Stimulated activated CD4-positive, alpha-beta T cell treated with anti-CD3 and anti-CD28 coated beads, Interleukin-15, amount 100 ng/mL, for 24 hours (primary cell): ENCODE measurements at places on chromosomes 11 and 22.

DNA sequence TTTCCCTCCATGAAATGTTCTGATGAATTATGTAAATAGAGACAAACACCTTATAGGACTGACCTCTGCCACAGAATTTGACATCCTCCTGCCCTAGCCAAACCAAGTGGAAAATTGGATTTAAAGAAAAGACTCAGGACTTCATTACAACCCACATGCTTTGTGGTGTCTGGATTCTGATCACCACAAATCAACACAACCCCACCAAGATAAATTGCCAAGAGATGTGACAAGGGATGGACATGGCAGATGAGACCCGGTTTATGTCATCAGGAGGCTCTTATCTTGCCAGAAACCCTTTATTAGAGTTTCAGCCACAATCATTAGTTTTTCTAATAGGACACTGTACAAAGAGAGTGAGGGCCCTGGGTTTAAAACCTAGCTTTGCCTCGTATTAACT is 57.9 kb upstream of the SLC6A5 start:
- DNase-seq: no peak

DNA sequence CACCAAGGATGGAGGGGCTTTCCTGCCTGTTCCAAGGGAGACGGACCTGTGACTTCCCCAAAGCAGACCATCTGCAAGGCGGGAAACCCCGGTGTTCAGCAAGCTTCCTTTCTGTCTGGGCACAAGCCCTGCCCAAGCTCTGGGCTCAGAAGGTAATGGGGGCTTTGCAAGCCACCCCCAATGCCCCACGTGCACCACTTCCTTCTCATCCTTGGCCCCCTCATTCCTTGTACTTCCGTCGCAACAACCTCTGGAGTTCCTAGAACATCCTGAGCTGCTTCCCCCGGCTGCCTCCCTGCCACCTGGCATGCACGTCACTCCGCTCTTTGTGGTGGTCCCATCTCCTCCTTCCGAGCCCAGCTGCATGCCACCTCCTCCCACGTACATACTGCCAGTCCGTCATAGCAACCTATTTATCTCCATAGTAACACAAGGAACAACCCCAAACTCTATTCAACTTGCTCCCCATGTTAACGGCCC is 3.9 kb downstream of the MYEOV start:
- DNase-seq: no peak

GRCh38 chr11:70490208-70490607 is 91.9 kb downstream of the CTTN start:
- DNase-seq: peak; percentile 11

DNA sequence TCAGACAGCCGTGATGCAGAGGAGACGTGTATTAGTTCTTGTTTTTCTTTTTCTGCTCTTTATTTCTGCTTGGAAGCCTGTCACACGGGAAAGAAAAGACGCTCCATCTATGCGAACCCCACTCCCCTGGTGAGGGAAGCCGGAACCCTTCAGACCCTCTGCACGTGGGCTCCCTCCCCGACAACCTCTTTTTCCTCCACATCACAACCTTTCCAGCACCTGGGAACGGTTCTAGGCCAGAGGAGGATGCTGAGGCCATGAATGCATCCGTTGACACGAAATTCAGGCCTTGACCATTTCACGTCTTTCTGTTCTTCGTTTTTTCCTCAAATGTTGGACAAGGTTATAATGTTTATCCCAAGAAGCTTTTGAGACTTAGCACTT is 85.3 kb upstream of the WNT7B start:
- DNase-seq: no peak

GRCh38 chr22:22384267-22384666 is 124.3 kb downstream of the ZNF280B start:
- no peak for DNase-seq

GRCh38 chr11:22734628-22735345 is 68.4 kb downstream of the GAS2 start:
- DNase-seq: no peak

GRCh38 chr22:22901578-22902218 is 14.1 kb downstream of the IGLL5 start:
- no peak for DNase-seq

DNA sequence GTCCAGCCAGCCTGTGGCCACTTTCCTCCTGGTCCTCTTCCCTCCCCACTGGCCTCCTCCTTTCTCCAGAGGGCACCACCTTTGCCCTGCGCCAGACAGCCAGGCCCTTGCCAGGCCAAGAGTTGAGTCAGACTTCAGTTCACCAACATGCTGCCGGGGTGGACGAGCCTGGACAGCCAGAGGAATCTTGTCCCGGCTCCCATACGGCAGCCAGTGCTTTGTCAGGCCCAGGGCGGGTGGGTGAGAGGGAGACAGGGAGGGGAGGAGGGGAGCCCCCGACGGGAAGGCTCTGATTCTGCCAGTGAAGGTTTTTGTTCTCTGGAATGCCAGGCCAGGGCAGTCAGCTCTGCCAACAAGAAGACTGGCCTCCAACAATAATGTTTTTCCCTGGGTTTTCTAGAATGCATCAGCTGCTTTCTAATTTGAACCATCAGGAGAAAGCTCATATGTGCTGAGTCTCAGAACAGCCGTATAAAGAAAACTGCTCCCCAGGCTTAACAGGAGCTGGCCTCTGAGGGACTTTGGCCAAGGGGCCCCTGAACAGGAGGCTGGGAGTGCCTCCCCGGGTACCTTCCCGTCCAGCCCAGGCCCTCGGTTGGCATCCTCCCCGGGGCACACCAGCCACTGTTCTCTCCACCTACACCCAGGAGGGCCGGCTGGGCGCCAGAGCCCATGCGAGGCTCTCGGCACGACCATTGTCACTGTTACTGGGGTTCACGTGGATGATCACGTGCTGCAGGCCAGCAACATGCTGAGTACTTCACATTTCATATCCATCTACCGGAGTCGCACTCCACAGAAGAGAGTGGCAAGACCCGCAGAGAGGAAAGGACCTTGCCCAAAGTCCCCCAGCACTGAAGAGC is 28.6 kb downstream of the LIF start:
- no peak for DNase-seq

GRCh38 chr11:66314561-66315497 is 2.0 kb downstream of the CD248 start:
- DNase-seq: no peak

DNA sequence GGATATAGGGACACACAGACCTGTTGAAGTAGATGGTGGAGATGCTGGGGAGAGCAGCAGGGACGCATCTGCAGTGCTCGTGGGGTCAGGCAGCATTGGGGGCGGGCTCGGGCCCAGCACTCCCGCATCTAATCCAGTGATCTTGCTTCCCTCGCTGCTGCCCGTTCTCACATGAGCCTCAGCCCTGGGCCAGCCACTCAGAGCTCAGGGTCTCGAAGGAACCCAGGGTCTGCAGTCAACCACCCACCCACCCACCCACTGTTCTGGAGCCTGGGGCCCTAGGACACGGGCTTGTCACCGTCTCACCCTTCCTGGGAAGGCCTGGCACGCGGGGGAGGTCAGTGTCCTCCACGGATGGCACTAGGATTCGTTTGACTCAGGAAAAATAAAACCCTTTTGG is 406.0 kb downstream of the TBC1D22A start:
- DNase-seq: no peak

- no peak for DNase-seq
Measured at GRCh38 chr11:110828086-110828485, 115.8 kb upstream of the ARHGAP20 start.

DNA sequence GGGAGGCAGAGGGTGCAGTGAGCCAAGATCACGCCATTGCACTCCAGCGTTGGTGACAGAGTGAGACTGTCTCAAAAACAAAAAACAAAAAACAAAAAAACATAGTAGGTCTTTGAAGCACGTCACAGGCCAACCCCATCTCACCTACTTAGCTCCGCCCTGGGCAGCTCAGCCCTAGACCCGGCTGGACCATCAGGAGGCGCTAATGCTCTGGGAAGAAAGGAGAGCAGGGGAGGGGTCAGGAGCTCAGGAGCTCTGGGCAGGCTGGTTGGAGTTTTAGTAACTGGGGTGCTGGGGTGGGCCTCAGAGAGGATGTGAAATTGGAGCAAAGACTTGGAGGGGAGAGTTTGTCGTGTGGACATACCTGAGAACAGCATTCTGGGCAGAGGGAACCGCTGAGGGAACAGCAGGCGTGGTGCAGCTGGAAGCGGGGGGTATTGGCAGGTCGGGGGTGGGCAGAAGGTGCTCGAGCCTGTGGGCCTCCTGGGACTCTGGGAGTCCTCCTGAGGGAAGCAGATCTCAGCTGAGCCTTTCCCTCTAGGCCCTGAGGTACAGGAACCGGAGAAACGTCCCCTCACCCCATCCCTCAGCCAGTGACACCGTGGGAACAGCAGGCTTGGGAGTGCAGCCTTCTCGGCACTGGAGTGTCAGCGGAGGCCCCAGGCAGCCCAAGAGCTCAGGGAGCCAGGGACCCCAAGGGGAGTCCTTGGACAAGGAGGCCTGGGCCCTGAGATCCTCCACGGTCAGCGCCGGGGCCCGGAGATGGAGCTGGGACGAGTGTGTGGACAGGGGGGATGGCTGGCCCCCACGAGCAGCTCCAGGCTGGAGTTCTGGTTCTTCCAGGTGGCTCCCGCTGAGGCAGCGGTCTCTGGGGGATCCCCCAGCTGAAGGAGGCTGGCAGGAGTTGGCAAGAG is 2.2 kb upstream of the RPS6KA4 start:
- DNase-seq: peak; percentile 55

DNA sequence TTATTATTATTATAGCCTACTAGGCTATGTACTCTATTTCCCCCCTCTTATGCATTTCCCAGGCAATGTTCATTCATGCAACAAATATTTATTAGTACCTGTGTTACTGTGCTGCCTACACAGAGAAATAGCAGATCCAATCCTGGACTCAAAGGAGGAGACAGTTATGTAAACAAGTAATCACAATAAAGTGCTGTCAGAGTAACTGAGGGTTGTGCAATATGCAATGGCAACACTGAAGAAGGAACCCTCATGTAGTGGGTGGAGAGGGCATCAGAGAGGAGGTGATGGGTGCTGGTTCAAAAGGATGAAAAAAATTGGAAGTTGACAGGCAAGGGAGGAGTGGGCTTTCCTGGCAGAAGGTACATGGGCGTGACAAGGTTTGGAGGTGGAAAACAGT is 886 bp upstream of the P4HA3 start:
- no peak for DNase-seq

DNA sequence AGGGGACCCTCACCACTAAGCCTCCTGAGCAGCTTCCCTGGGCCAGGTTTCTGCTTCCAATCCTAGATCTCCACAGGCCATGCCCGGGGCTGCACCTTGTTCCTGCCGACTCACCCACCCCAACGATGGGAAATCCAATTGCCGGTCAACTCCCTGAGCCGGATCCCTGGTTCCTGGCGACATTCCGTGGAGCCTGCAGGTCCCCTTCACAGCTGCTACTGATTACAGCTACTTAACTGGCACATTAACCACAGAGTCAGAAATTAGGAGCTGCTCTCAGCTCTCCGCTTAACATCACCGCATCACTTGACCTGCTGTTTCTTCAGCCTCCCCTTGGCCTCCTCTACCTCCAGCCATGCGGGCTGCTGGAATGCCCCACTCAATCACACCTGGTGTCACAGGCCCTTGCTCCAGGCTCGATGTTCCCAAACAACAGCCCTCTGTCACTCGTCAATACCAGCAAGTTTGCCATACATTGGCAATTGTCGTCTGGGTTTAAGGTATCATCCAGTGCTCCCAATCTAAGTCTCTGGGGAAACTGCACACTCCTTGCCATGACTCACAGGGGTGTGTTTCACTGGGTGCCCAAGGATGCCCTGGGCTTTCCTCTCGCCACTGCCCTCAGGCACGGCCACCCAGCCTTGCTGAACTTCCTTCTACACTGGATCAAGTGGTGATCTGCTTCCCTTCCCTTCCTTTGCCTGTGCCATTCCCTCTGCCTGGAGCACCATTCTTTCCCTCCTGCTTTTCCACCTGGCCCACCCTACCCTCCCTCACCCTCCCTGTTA is 181.0 kb downstream of the MN1 start:
- DNase-seq: no peak

DNA sequence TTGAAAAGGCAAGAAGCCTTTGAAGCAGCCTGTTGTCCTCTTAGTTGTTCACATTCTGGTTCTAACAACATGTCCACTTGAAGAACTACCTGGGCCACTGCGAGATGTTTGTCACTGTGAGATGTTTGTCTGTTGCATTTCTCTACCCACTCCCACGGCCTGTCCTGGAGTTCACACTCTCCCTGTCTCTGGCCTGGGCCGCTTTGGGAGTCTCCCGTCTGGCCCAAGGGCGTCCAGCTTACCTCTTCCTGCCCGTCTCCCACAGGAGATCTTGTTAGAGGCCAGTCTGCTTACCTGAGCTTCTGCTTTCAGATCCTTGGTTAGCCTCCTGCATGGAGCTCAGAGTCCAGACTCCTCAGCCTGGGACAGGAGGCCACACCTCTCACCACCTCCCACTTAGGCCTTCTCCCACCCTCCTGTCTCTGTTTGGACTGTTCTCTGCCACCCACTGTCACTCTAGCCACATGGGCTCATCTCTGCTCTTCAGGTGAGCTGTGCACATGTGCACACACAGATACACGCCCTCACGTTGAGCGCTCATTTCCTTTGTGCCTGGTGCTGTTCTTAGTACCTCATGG is 66.0 kb downstream of the TBC1D22A start:
- no peak for DNase-seq

GRCh38 chr11:74721479-74721835 is 9.8 kb downstream of the CHRDL2 start:
- DNase-seq: no peak

DNA sequence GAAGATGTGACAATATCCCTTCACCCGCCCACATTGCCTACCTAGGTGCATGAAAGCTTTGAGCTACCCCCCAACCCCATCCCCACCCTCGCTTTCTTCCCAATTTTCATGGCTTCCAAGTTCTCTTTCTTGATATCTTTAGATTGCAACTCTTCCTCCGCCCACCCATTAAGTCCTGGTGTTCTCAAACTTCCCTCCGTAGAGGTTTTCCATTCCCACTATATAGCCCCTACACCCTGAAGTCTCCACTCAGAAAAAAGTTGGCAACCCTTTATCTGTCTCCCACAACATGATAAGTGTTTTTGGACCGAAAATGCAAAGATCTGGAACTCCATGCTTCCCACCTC is 572 bp downstream of the ZNF70 start:
- no peak for DNase-seq

DNA sequence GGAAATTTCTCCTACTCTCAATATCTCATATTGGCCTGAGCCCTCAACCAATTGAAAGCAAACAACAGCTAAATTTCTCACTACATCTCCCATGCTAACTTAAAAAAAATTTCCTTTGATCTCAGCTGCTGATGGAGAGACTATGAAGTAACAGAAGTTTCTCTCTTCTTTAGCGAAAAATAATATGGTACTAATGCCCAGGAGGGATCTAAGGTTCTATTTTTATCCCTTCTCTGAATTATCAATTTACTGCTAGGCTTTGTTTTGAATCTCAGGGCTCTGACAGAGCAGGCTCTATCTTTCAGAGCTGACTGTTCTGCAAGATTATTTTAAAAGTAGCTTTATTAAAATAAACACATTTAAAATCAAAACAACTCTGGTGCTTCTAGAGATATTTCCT is 558.6 kb downstream of the KCNA4 start:
- DNase-seq: no peak
